ENCODE measurements at places on chromosomes 13 and 19. TPM values are rescaled to one million over a fixed set of nuclear protein-coding genes. Genes with fewer than 3 reads are reported as not detected.

Gene CPT1C
- 94.1 TPM for total RNA-seq

Gene MAP2K2
- total RNA-seq: 153 TPM

Gene FCGBP
- total RNA-seq: 1.8 TPM

Gene TM9SF2
- 128 TPM for total RNA-seq

Gene SLC25A41
- 0.23 TPM for total RNA-seq

Gene ZNF99
- not detected for total RNA-seq

Gene MBD3L2
- total RNA-seq: not detected

- H3K4me3 ChIP-seq: no peak overlapping the region
- H3K36me3 ChIP-seq: no peaks in the 10 kb centered on the region
- DNase-seq: no peak
- no peak overlapping the region for H3K27ac ChIP-seq
- H3K27me3 ChIP-seq: no peaks in the 10 kb centered on the region
Measured at GRCh38 chr13:36146511-36147269, 15.5 kb upstream of the DCLK1 start.

GRCh38 chr13:46015366-46015765 lies 37.2 kb downstream of the ZC3H13 start:
- peaks cover 6% of the 10 kb centered on the region for H3K4me1 ChIP-seq
- DNase-seq: no peak
- H3K36me3 ChIP-seq: peaks cover 7% of the 10 kb centered on the region
- no peak overlapping the region for H3K27ac ChIP-seq
- no peaks in the 10 kb centered on the region for H3K27me3 ChIP-seq
- no peak overlapping the region for H3K4me3 ChIP-seq

- peaks cover 17% of the 10 kb centered on the region for H3K4me1 ChIP-seq
- no peak overlapping the region for H3K4me3 ChIP-seq
- peaks cover 10% of the 10 kb centered on the region for H3K36me3 ChIP-seq
- no peak overlapping the region for H3K27ac ChIP-seq
- peaks cover 13% of the 10 kb centered on the region for H3K27me3 ChIP-seq
Measured at GRCh38 chr13:114102131-114102520, 30.3 kb downstream of the RASA3 start.

DNA sequence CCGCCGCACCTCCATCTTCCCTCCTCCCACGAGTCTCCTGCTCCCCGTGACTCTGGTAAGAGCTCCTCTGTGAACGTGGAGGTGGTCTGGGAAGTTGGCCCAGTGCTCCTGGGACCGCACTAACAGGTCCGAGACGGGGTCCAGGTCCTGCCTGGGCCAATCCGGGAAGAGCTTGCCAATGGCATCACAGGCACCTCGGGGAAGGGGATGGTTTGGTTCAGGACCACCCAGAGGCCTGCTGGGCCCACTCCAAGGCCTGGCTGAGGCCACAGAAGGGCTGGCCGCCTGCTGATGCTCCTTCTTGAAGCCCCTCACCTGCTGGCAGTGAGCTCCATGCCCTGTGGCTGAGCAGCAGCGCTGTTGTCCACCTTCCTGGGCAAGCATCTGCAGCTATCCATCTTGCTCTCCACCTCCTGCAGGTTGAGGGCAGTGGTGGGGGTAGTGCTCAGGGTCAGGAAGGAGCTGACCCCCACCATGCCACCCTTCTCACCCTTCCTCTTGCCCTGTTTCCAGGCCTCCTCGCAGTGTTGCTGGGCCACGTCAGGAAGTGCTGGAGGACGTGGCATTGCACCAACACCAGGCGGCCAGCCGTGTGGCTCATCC lies 41.2 kb upstream of the TPM4 start:
- no peak overlapping the region for H3K4me3 ChIP-seq
- H3K36me3 ChIP-seq: peaks cover 7% of the 10 kb centered on the region

- peaks cover 8% of the 10 kb centered on the region for H3K27me3 ChIP-seq
- no peak for DNase-seq
- H3K27ac ChIP-seq: no peak overlapping the region
- H3K36me3 ChIP-seq: peaks cover 4% of the 10 kb centered on the region
- no peaks in the 10 kb centered on the region for H3K4me1 ChIP-seq
Measured at GRCh38 chr19:39253374-39254149, 4.9 kb upstream of the IFNL4 start.

GRCh38 chr19:4359627-4360000 lies 16.3 kb downstream of the MPND start:
- no peaks in the 10 kb centered on the region for H3K4me1 ChIP-seq
- peaks cover 7% of the 10 kb centered on the region for H3K36me3 ChIP-seq
- H3K27me3 ChIP-seq: peaks cover 14% of the 10 kb centered on the region
- H3K4me3 ChIP-seq: no peak overlapping the region
- no peak for DNase-seq

DNA sequence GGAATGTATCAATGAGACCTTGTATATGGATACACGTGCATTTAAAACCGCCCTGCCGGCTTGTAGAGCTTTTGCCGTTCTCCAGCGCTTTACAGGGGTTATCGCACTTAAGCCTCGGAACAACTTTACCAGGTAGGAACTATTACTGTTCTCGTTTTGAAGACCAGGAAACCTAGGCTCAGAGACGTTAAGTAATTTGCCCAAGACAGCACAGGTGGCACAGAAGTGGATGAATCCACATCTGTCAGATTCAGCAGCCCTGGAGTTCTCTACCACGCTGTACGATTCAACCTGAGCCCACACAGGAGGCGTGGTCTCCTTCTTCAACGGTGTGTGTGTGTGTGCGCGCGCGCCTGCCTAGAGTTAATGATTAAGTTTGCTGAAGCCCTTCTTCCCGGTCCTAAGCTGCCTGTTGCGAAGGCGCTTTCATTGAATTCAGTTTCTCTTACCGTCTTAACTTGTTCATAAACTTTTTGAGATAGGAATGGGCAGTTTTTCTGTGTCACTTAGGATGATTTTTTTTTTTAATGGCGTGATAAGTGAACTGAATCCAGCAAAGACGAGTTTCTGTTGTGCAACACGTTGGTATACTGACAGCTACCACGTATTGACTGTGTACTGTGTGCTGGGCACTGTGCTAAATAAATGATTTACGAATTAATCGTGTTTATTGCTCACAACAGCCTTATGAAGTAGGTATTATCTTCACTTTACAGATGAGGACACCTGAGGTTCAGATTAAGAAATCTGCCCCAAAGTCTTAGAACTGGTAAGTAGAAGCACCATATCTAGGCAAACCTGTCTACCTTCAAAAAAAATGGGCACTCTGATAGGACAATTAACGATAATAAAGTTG lies 67.4 kb downstream of the KCNRG start:
- peak overlapping the region; percentile 100 for H3K4me3 ChIP-seq
- peaks cover 12% of the 10 kb centered on the region for H3K4me1 ChIP-seq

DNA sequence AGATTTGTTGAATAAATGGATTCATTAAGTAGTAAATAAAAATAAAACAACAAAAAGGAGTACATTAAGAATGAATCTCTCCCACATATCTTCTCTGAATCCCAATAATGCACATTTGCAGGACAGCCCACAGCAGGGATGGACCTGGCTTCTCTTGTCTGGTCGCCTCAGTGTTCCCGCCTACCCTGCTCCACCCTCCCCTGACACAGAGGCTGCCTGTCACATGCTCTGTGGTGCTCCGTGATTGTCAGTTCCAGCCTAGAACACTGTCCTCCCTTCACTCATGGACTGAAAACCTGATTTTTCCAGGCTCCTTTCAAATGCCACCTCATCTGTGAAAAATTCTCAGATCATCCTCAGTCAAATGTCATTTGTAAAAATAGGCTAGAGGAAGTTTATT lies 94.5 kb upstream of the GPR12 start:
- H3K27me3 ChIP-seq: peaks cover 11% of the 10 kb centered on the region
- H3K4me1 ChIP-seq: peaks cover 14% of the 10 kb centered on the region
- no peak for DNase-seq
- no peak overlapping the region for H3K27ac ChIP-seq
- no peaks in the 10 kb centered on the region for H3K36me3 ChIP-seq

DNA sequence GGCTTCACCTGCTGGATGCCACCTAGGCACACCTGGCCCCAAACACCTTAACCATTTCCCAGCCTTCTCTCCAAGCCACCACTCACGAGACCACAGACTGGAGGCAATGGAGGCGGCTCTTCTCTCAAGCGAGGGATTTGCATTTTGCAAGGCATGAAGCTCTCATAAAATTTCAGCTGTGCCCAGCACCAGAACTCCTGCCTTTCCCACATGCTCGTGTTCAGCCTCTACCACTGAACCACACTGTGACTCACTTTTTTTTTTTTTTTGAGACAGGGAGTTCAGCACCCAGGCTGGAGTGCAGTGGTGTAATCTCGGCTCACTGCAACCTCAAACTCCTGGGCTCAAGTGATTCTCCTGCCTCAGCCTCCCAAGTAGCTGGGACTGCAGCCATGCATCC lies 10.6 kb downstream of the NANOS3 start:
- no peaks in the 10 kb centered on the region for H3K4me1 ChIP-seq
- H3K4me3 ChIP-seq: no peak overlapping the region
- H3K27ac ChIP-seq: no peak overlapping the region
- H3K36me3 ChIP-seq: no peaks in the 10 kb centered on the region
- H3K27me3 ChIP-seq: peaks cover 4% of the 10 kb centered on the region

GRCh38 chr13:20342311-20342710 lies 110.2 kb upstream of the GJB6 start:
- no peak overlapping the region for H3K27ac ChIP-seq
- peaks cover 13% of the 10 kb centered on the region for H3K4me1 ChIP-seq
- peaks cover 3% of the 10 kb centered on the region for H3K27me3 ChIP-seq
- DNase-seq: no peak
- no peak overlapping the region for H3K4me3 ChIP-seq

DNA sequence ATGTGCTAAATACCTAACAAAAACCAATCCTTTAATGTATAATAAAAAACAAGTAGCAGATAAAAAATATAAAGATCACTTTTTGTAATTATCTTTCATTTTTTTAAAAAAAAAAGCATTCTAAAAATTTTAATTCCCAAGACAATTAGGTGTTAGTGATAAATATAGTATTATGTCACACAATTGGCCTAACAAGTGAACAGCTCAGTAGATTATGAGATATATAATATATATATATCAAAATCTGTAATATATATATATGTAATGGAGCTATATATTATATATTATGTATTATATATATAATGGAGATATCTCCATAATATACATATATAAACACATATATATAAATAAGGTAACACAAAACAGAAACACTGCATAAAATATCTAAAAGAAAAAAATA lies 1531.1 kb upstream of the MIR17HG start:
- H3K4me1 ChIP-seq: peaks cover 6% of the 10 kb centered on the region
- H3K27ac ChIP-seq: no peak overlapping the region
- DNase-seq: no peak
- H3K27me3 ChIP-seq: no peaks in the 10 kb centered on the region
- no peak overlapping the region for H3K4me3 ChIP-seq

DNA sequence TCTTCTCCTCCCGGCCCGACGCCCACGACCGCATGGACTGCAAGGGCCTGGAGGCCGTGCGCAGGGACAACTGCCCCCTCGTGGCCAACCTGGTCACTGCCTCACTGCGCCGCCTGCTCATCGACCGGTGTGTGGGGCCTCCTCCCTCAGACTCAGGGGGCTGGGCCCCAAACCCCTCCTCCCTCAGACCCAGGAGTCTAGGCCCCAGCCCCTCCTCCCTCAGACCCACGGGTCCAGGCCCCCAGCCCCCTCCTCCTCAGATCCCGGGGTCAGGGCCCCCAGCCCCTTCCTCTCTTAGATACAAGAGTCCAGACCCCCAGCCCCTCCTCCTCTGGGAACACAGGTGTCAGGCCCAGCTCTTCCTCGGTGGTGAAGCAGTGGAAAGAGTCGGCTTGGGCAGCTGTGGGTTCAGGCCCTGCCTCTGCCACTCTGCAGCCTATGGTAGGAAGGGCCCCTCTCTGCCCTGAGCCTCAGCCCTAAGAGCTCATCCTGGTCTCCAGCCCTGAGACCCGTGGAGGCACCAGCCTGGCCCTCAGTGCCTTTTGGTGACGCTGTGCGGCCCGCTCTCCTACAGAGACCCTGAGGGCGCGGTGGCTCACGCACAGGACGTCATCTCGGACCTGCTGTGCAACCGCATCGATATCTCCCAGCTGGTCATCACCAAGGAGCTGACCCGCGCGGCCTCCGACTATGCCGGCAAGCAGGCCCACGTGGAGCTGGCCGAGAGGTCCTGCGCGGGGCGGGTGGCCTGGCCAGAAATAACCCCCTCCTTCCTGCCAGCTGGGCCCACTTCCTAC lies 3.7 kb upstream of the SPIB start:
- DNase-seq: peak; percentile 89
- H3K4me1 ChIP-seq: peaks cover 8% of the 10 kb centered on the region
- no peak overlapping the region for H3K4me3 ChIP-seq

- H3K27me3 ChIP-seq: peaks cover 6% of the 10 kb centered on the region
- H3K4me3 ChIP-seq: no peak within 1 kb of the TSS
- H3K27ac ChIP-seq: no peak within 1 kb of the TSS
- H3K4me1 ChIP-seq: no peaks in the 10 kb centered on the region
Measured at GRCh38 chr19:52453324-52454094, at the start of gene ZNF578. ZNF578 (plus strand) TSS chr19:52453553; CDS start chr19:52501846, 48,293 bp downstream.

- H3K27me3 ChIP-seq: peaks cover 18% of the 10 kb centered on the region
- H3K36me3 ChIP-seq: peaks cover 17% of the 10 kb centered on the region
- peak; percentile 93 for DNase-seq
- peak within 1 kb of the TSS; percentile 96 for H3K4me3 ChIP-seq
- peak within 1 kb of the TSS; percentile 14 for H3K27ac ChIP-seq
- H3K4me1 ChIP-seq: peaks cover 15% of the 10 kb centered on the region
Measured at GRCh38 chr19:38224014-38224862, at the start of gene DPF1. DPF1 (minus strand) TSS chr19:38224222; CDS start chr19:38224142, 80 bp downstream.

- H3K4me3 ChIP-seq: no peak overlapping the region
- H3K27ac ChIP-seq: no peak overlapping the region
- no peak for DNase-seq
- H3K4me1 ChIP-seq: peaks cover 12% of the 10 kb centered on the region
Measured at GRCh38 chr13:112132619-112133018, 65.7 kb downstream of the SOX1 start.

DNA sequence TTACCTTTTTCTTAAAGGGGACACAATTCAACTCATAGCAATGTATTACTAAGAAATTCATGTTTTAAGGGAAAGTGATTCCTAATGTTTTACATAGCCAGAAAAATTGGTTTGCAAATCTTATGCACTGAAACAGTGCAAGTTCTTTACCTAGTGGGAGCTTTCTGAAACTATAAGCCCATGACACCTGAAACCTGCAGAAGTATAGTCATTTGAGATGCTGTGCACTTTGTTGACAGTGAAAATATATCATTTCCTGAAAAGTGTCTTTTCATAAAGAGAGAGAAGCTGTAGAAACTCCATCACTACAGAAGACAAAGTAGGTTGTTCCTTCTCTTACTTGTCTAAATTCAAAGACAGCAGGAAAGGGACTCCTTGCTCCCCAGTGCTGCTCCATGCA lies 517.1 kb downstream of the LMO7 start:
- H3K27me3 ChIP-seq: no peaks in the 10 kb centered on the region
- no peaks in the 10 kb centered on the region for H3K4me1 ChIP-seq
- no peak overlapping the region for H3K27ac ChIP-seq
- no peak for DNase-seq
- H3K4me3 ChIP-seq: no peak overlapping the region
- no peaks in the 10 kb centered on the region for H3K36me3 ChIP-seq

- H3K4me3 ChIP-seq: no peak overlapping the region
- no peaks in the 10 kb centered on the region for H3K36me3 ChIP-seq
- no peak for DNase-seq
- no peak overlapping the region for H3K27ac ChIP-seq
- H3K27me3 ChIP-seq: no peaks in the 10 kb centered on the region
- H3K4me1 ChIP-seq: no peaks in the 10 kb centered on the region
Measured at GRCh38 chr13:46951516-46951915, 54.7 kb upstream of the HTR2A start.

GRCh38 chr13:27921961-27922882 lies 2.4 kb downstream of the PDX1 start:
- peaks cover 3% of the 10 kb centered on the region for H3K36me3 ChIP-seq
- no peak overlapping the region for H3K4me3 ChIP-seq
- DNase-seq: no peak
- H3K27me3 ChIP-seq: peaks cover 37% of the 10 kb centered on the region

Data from endothelial cell (in vitro differentiated cells).